ENCODE measurements at places on chromosomes 4 and X. TPM values are rescaled to one million over a fixed set of nuclear protein-coding genes. Genes with fewer than 3 reads are reported as not detected.

DNA sequence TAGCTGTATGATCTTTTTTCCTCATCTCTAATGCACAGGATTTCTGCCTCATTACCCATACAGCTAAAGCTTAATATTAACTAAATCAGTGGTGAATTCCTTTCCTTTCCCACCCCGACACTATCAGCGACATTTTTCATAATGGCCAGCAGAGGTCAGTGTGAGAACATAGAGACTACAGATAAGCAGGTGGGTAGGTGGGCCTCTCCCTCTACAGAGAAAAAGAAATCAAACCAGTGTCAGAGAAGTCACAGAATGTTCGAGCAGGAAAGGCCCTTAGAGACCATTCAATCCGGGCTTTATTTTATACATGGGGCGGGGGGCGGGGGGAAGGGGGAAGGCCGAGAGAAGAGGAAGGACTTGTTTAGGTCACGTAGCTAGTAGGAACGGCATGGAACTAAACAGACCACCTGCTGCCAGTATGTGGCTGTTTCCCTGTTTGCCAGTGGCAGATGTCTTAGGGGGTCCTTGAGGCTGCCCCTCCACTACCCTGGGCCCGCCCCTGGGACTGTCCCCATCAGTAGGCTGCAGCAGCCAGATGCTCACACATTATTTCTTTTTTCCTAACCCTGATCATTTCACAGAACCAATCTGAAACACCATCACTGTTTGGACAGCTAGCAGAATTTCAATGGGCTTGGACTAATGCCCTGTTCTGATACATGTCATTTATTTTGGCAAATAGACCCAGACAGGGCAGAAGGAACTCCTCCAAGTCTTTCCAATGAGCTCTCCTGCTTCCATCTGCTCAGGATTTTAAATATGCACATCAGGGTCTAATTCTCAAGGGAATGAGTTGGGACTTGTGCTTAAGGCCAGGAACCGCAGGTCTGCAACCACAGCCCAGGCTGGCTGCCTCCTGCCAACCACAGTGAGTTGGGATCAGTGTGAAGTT, 133.4 kb downstream of the ATG4A start:
- DNase-seq, result no peak

TLR2 gene
- polyA plus RNA-seq, result 4.6 TPM

DNA sequence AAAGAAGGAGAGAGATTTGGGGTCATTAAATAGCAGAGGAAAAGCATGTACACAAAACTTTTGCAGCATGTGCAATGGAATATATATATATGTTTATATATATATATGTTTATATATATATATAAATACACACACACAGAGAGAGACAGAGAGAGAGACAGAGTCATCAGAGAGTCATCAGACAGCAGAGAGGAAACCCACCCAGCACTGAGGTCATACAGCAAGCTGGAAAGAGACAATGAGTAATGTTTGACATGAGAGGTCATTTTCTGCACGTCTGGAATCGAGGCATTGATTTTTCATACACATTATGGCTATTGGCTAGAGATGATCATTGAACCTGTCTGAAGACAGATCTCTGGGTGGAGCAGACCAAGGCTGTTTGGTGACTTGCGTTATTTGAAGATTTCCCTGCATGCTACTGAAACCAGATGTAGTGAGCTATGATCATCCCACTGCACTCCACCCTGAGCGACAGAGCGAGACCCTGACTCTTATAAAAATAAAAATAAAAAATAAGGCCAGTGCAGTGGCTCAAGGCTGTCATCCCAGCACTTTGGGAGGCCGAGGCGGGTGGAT, 48.8 kb upstream of the SHOX start:
- DNase-seq, result no peak

GRCh38 chr4:42708625-42709024, 51.7 kb upstream of the ATP8A1 start:
- no peak for DNase-seq

COL4A5 gene
- 18.4 TPM for polyA plus RNA-seq

RRH gene
- polyA plus RNA-seq, result 0.53 TPM

GRCh38 chr4:145183023-145183422, 2.6 kb upstream of the OTUD4 start:
- no peak for DNase-seq

GPR143 gene
- polyA plus RNA-seq, result 0.48 TPM

- DNase-seq, result peak; percentile 60
Measured at GRCh38 chr4:168488869-168489274, 8.0 kb upstream of the PALLD start.

GRCh38 chrX:40853004-40853815, 117.9 kb upstream of the MED14 start:
- DNase-seq, result no peak

DNA sequence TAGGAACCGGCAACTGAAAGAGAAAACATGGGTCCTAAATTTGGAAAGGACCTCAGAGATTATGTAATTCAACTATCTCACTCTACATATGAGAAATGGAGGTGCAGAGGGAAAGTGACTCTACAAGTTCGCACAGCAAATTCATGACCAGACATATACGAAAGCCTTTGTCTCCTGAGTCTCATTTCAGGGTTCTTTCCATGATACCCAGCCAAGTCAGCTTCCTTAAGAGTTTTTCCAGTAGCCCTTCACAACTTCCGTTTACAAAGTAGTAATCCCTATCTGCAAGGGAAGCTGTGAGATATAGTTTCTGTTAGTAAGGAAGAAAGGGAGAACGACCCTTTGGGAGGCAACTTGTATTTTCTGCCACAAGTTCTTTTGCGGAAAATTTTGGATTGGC, 110.6 kb downstream of the TEX13A start:
- DNase-seq, result peak; percentile 45

DNA sequence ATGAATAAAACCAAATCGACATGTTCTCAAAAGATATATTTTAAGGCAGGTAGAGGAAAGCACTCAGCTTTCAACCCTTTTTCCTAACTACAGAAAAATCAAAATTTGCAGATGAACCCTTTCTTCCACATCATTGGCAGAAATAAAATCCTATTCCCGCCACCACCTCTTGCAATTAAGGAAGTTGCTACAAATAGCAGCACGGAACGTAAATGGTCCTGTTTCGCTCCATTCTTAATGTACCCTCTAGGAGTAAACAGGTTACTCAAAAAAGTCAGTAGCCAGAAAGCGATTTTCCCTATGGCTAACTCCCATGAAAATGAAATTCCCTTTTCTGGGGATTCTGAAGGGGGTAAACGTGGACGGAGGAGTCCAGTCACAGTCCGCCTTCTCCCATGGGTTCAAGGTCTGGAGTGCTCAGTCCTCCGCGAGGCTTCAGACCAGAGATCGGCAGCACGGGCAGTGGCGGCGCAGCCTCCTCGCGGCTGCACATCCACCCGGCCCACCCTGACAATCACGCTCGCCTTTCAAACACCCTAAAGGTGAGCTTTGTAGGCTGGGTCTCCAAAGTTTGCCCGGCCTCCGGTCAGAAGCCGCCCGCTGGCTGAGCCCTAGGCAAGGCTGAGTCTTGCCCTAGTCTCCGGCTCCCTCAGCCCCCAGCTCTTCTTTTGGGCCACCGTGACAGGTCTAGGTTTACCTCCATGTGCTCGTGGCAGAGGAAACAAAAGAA, 1.8 kb downstream of the ATP11C start:
- no peak for DNase-seq

DNA sequence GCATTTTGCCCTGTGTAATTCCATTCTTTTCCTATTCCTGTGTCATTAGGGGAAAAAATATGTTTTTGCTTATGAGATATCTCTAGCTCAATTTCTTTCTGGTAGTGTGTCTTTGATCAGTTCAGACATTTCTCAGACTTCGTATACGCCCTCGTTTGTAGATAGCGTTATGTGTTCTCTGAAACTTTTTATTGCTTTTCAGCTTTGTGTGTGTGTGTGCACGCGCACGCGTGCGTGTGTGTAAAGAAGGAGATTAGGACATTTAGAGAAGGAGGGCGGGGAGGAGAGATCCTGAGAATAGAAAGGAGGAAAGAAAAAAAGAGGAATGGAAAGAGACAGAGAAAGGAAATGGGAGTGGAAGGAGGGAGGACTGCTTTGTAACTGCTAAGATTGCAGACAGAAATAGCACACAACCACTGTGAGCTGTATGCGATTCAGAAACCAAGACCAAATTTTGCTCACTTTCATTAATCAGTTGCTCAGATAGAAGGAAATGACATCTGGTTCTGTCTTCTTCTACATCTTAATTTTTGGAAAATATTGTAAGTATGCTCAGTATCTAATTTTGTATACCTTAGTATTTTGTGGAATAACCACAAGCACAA, at the start of gene RXFP1:
Gene RXFP1 (plus strand): TSS at position 399 of the 605 bp plus-strand sequence. CDS start 95 bp downstream, at position 494.
- no peak for DNase-seq

MAP3K15 gene
- 0.54 TPM for polyA plus RNA-seq

DNA sequence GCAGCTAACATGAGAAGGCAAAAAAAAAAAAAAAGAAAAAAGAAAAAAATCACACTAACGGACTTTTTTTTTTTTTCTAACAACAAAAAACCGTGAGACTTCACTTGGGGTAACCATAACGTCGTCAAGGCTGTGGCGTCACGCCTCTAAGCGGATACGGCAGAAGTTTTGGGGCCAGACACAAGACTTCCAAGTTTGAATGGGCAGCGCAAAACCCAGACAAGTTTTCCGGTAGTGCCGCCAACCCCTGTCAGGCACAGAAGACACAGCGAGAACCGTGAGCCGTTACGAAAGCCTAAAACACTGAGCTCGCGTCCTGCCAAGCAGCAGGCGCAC, 556 bp upstream of the SMARCA5 start:
- DNase-seq, result no peak

KCNE5 gene
- 82.6 TPM for polyA plus RNA-seq

DNA sequence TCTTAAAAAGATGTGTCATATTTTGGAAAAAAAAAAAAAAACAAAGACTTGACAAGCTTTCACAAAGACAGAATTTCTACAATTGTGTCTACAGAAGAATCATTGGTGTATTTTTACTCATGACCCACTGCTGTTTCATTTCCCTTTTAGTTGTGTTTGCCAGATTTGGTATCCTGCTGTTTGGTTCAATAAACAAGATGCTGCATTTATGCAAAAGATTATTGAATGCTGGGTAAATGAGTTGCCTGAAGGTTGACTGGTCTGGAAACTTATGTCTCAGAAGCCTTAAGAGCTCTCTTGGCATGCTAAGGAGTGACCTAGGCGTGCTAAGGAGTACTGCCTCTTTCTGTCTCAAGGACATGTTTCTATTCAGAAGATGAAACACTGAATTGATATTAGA, 64.9 kb upstream of the NPY2R start:
- no peak for DNase-seq

DNA sequence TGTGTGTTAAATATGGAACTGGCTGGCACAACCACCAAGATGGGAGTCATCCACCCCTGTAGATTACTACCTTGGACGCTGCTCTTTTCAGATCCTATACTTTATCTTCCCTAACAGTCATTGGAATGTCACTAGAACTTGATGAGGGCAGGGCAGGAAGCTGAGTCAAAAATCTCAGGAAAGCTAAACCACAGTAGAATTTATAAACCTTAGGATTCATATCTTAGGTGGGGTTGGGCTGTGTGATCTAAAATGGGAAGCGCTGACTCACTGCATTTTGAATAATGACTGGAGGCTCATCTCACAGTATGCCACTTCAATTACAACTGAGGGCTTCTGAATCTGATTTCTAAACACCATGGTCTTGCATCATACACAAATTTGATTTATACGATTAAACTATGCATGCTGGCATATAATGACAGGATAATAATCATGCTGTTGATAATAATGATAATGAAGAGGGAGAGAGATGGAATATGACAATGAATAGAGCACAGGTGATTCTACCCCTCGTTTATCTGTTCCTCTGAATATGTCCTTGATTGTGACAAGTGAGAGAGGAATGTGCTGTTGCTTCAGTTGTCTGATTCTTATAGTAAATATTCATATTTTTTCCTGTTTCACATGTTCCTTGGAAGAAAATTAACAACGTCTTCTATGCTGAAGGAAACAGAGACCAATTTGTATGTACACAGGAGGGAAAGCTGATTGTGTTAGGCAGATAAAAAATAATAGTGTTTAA, 270.3 kb upstream of the HS3ST1 start:
- DNase-seq, result no peak

DNA sequence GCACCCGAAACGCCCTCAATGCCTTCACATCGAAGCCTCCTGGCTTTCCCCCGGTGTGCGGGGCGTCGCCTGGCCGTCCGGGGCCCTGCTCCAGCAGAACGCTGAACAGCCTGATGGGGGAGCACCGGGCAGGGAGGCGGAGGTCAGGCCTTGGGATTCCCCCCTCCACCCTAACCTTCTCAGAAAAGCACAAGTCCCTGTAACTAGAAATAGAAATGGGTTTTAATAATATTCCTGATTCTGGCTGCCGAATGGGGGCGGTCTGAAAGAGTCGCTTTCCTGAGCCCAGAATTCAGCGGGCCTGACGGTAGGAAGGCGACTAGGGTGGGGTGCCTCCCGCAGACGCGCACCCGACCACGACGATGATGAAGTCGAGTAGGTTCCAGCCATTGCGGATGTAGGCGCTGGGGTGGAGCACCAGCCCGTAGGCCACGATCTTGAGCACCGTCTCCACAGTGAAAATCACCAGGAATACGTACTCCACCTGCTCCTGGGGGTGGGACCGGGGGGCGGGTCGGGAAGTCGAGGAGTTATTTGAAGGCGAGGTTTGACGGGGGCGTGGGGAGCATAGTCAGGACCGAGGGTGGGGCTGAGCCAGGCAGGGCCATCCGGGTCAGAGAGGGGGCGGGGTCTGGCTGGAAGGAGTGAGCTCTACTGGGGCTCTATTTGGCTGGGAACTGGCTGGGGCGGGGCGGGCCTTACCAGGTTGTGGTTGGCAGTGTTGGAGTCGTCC, 2.5 kb downstream of the CACNA1F start:
- no peak for DNase-seq

DNA sequence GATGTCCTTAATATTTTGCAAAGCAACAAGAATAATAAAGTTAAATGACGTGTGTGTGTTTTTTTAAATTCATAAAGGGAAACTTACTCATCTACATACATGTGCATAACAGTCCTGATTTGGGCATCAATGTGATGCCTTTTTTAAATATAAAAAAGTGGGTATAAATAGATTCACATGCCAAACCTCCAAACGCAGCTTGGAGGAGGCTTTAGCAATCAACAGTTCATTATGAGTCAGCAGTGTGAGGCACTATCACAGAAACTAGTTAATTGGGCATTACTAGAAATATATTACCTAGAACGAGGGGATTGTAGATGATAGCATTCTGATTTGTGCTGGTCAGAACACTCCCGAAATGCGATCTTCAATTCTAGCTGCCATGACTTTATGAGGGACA, 115.1 kb downstream of the HS6ST2 start:
- no peak for DNase-seq

DNA sequence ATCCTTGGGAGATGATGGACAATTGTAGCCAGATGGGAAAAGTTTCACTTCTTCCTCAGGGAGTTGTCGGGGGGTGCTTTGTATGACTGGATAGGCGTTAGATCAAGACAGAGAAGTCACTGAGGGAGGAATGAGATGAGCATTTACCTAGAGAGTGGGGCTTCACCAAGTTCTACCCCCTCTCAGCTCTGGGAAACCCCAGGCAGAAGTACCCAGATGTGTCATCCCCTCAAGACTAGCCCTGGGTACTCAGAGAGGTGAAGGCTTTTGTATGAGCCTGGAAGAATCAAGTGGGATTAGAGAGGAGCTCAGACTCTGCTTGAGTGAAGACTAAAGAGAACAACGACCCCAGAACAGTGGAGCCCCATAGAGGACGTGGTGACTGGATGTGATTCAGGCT, 1.9 kb downstream of the MAGEB1 start:
- no peak for DNase-seq

GPR119 gene
- not detected for polyA plus RNA-seq
